Mesenteric fat pad (tissue), 1 donor: ENCODE measurements at places on chromosomes 13 and 19.

DNA sequence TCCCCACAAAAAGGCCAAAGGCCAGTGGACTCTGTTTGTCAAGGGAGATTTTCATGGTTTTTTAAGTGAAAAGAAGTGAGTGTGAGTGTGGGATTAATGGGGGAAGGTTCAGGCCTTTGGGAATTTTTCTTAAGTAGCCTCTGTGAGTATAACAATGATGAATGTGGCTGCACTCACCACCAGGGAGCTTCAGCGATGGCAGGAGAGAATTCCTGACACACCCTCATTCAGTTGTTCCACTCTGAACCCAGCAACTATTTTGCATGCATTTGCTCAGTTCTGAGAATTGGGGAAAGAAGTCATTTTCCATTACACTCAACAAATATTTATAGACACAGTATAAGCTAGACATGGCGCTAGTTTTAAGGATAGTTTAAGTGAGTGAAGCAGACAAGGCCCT lies 117.9 kb downstream of the CCNA1 start:
- DNase-seq, result no peak

DNA sequence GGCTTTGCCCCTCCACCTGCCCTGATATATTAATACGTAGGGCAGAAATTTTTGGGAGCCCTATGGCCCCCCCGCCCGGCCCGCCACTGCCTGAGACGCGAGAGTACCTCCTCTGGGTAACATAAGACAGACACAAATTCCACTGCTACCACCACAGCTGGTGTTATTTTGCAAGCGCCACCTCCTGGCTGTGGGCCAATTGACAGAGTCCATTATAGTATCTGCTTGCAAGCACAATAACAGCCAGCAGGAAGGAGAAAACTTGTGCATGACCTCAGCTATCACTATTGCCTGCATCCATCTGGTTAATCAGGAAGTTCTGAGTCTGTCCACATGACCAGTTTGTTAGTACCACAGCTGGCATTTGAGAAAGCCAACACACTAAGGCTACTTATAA lies 25.3 kb upstream of the OR10H2 start:
- DNase-seq, result no peak

GRCh38 chr19:51136851-51137551 lies 5.1 kb upstream of the SIGLEC7 start:
- peak; percentile 67 for DNase-seq

- DNase-seq, result no peak
Measured at GRCh38 chr13:37956536-37956935, 87.0 kb upstream of the TRPC4 start.

GRCh38 chr13:48875047-48875446 lies 100.7 kb upstream of the FNDC3A start:
- DNase-seq, result no peak
